ENCODE measurements at places on chromosomes 16 and 17.

GRCh38 chr17:53736516-53737240 lies 86.0 kb upstream of the KIF2B start:
- no peak for DNase-seq

DNA sequence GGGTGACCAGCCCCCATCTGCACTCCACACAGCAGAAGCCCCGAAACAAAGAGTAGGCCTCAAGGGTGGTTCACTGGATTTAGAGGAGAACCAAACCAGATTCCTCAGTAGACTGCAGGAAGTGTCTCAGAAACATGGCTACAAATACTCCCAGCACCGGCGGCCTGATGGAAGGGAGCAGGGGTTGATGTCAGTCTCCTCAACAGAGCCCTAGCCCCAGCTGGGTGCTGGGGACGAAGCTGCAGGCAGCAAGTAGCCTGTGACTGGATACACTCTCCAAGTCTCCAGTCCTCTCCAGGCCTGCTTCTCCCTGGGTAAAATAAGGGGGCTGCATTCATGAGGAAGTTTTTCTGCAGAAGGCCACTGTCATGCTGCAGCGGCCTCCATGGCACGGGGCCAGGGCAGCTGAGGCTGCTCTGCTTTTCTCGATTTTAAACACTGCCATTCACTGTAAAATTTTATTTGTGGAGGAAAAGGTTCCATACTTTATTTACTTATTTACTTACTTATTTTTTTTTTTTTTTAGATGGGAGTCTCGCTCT lies 36.7 kb upstream of the SREBF1 start:
- no peak for DNase-seq

DNA sequence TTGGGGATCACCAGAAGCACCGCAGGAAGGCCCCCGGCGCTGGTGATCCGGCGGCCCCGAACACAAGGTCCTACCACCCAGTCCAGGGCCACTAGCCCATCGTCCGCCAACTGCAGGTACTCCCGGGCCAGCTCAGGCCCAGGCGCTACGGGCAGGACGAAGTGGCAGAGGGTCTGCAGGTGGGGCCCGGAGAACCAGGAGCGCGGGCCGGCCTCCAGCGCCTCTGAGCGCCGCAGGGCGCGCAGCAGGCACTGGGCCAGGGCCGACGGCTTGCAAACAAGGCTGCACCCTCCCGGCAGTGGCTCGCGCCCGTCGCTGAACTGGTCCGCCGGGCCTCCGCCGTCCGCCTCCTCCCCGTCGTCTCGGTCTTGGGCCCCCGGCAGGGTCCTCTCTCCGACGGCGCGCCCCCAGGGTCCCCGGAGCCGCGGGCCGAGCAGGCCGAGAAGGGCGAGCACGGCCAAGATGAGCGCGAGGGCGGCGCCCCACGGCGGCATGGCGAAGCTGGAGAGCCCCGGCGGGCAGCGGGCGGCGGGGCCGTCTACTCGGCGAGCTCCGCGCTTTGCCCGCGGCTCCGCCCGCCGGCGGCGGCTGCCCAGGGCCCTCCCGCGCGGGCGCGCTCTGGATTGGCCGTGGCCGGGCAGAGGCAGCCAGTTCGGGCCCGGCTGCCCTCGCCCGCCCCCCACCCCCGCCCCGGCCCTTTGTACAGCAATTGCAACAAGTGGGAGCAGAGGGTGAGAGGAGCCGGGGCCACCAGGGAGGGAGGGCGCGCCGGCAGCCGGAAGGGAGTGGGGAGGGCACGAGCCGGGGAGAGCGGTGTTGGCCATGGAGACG lies at the start of gene ABHD15:
TSS of gene ABHD15 (minus strand) at position 565 of the 831 bp plus-strand sequence. CDS start at position 494, 71 bp downstream.
- no peak for DNase-seq

GRCh38 chr17:51640108-51640622 lies 379.8 kb downstream of the UTP18 start:
- DNase-seq = no peak

GRCh38 chr17:37305406-37305905 lies 70.3 kb upstream of the C17orf78 start:
- no peak for DNase-seq

GRCh38 chr17:61221181-61221580 lies 178.5 kb upstream of the TBX2 start:
- DNase-seq = no peak

- DNase-seq = no peak
Measured at GRCh38 chr17:55454906-55455474, 33.4 kb upstream of the MMD start.

Data from ascending aorta (tissue), 2 donors.